ENCODE measurements at places on chromosomes 4 and X.

DNA sequence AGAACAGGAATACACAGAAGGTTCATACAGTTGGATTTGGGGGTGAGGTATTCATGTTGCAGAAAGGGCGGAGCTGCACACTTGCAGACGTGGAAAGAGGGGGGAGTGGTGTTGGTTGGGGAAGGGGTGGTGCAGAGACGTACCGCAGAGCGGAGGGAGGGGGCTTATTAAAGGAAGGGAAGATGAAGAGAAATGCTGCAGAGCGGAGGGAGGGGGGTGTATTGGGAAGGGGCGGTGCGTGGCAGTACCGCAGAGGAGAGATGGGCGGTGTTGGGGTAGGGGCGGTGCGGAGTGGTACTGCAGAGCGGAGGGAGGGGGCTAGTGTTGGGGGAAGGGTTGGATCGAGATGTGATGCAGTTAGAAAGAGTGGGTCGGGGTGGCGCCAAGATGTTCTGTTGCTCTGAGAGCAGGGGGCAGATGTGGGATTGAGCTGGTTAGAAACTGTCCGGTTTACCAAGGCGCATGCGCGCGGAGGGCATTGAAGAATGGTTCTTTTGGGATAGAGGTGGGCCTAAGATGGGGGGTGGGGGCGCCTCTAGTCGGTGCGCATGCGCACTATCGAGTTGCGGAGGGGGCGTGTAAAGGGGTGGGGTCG is 900 bp downstream of the TRO start:
- DNase-seq: peak; percentile 10

DNA sequence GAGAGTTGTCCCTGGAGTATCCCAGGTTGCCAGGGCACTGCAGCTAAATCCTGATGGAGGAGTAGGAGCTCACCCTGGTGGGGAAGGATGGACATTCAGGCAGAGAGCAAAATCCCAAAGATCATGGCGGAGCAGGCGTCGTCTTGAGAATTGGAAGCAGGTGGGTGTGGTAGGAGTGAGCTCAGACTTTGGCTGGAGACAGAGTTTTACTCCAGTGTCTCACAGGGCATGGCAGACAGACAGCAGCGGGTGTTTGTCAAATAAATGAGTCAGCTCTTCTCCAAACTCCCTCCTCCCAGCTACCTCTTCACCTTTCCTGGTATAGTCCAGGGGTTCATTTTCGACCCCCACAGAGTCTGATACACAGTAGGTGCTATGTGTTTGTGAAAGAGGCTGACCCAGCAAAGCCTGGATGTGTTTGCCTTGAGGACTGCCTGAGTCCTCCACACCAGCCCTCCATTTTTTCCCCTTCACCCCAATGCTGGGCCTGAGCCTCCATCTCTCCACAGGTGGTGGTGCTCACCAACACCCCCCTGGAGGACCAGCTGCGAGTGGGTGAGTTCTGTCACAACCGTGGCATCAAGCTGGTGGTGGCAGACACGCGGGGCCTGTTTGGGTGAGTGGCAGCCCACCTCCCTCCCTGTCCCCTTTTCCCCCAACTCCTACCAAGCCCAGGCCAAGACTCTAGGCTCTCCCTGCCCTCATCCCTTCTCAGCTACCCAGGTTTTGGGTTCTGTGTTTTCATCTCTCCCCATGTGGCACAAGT is 6.9 kb downstream of the UBA1 start:
- no peak for DNase-seq

DNA sequence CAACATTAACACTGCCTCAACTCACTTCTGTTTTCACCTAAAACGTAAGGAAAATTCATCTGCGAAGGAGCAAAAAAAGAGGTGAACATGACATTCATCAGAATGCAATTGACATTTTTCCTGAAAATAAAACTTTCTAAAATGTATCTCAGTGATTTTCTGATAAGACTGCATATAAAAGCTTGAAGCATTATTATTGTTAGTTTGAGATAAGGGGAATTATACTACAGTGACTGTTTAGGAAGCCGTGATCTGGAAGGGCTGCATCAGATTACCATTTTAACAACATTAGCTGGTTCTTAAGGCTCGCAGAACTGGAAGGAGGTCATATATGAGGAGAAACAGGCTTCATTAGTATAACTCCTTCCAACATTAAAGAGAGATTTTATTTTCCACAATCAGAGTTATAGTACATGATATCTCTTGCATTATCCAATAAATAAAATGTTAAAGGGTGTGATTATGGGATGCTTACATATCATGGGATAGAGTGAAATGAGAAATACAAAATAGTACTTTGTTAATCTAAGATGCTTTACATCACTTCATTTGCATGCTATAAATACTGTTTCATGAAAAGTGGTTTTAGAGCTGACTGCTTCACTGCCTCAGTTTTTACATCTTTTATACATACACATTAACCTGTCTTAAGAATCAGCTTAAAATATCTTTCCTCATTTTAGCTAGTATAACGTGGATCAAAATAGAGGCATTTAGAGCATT is 1820.1 kb upstream of the TENM3 start:
- DNase-seq: no peak

DNA sequence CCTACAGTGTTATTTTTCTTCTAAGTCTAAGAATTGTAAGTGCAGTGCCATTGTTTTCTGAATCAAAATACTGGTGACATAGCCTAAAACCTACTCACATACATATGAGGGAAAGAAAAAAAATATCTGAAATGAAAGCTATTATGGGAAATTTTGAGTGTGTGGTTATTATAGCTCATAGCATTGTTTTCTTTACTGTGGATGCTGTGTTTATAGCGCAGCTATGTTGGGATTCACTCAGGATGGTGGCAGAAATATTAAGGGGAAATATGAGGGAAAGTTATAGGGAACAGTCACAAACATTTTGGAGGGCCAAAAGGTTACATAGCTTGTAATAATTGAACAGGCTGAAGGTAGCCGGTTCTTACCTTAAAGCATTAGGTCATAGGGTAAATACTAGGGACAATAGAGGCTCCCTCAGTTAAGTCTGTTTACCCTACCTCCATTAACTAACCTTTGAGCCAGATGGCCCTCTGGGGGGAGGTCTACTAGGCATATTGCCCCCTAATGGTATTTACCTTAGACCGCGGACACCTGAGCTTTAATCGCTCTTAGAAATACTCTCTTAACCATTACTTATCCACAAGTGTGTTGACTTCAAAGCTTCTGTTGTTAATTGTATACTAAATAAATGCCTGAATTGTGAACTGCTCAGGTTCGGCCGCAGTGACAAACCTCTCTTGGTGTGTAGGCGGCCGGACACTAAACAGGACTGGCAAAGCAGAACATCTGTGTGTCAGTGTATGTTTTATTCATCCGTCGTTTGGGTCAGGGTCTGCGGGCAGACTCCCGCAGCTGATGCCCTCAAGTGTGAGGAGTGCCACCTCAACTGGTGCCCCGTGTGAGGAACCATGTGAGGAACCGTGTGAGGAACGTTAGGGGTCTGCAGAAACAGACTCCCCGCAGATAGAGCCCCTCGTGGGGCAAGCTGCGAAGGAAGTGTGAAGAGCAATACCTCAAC is 21.3 kb upstream of the SULT1B1 start:
- no peak for DNase-seq

- no peak for DNase-seq
Measured at GRCh38 chr4:40874331-40874730, 124.6 kb downstream of the NSUN7 start.

DNA sequence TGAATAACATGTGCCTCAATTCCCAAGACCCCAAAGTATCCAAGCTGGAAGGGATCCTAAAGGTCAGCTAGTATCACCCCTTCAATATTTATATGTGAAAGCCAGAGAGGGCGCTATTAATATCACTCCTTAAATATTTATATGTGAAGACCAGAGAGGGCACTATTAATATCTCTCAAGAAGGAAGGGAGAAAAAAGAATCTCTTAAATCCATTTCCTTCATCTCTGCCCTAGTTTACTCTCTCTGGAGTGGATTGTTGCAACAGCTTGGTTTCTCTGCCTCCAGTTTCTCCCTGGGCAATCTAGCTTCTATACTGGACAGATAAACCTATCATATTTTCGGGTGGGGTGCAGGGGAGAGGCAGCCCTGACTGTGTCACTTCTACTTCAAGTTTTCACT is 31.6 kb upstream of the MSN start:
- DNase-seq: no peak

GRCh38 chr4:26081795-26082498 is 167.9 kb downstream of the SMIM20 start:
- DNase-seq: no peak

DNA sequence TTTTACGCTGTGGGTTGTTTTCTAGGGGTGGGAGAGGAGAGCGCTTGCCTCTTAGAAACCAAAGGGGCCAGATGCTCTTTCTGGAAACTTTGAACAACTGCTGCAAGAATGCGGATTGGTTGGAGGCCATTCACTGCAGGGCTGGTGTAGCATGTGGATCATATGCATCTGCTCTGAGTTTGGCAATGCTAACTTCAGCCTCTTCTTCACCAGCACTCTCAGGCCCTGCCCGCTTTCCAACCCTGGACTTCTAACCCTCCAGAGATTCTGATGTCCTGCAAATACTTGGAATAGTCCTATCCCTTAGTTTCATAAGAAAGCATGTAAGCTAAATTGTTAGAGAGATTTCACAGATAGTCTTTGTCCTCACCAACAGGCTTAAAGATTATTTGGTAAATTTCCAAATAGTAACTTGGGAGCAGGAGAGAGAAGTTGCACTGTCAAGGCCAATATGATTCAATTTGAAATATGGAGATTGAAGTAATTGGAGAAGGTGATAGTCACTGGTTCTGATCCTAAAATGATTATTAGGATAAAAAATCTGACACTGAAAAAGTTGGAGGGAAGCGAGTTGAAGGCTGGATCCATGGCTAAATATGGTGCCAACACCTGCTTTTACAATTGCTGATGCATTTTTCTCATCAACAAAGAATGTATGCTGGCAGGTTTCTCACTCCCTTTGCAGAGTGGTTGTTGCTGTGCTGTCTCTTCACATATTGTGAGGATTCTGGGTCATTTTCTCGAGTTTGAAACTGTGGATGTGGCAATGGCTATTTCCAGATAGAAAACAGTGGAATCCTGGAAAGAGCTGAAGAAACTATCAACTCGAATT is 210.4 kb downstream of the PTTG2 start:
- DNase-seq: no peak

DNA sequence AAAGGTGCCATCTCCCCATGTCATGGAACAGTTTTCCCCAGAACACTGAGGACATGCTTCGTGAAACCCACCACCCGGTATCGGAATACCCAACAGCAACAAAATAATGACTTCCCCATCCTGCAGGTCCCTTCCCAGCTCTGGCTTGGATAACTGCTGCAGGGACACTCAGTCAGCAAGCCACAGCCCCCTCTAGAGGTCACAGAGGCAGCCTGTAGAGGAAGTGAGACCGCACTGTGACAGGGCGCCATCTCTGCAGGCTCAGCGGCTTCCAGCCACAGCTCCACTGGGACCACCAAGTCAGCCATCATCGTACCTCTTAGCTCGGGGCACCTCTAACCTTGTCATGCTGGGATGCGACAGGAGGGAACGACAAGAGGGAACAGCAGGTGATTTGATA is 315.9 kb downstream of the LDB2 start:
- DNase-seq: no peak

- no peak for DNase-seq
Measured at GRCh38 chr4:6033381-6033780, 15.2 kb upstream of the C4orf50 start.

DNA sequence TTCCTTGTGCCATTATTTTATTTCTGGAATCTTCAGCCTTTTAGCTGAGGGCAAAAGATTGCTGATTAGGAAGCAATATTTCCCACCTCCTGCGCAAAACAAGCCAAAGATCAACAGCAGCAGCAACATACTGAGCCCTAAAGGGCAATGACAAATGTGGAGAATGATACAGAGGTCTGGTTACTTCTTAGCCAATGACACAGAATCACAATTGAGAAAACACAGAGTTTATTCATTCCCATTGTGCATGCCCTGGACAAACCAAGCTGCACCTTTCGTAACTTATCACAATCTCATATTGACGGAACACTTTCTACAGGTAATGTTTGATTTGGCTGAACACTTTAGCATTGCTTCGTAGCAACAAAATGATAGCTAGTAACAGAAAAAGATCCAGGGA is 13.4 kb downstream of the F9 start:
- DNase-seq: no peak

GRCh38 chr4:128388352-128388630 is 100.7 kb upstream of the PGRMC2 start:
- no peak for DNase-seq

GRCh38 chr4:133929531-133930239 is 271.9 kb downstream of the PABPC4L start:
- DNase-seq: no peak

GRCh38 chr4:81492606-81493230 is 21.0 kb upstream of the RASGEF1B start:
- no peak for DNase-seq

GRCh38 chr4:118801895-118802575 is 33.9 kb downstream of the SEC24D start:
- no peak for DNase-seq

DNA sequence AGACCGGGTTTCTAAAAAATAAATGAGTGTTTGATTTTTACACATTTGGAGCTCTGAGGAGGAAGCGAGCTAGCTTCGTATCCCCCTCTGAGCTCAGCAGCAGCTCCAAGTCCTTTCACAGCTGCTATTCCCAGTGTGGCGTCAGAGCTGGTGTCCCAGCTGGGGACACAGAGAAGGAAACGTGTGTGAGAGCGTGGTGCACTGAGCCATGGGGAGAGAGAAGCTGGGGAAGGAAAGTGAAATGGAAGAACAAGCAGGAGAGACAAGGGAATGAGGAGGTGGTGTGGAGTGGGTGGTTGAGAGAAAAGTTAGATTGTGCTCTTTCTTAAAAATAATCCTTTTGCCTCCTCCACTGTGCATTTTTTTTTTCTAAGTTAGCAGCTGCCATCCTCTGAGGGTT is 79.5 kb upstream of the SLC4A4 start:
- DNase-seq: no peak

- no peak for DNase-seq
Measured at GRCh38 chr4:184151988-184152485, 65.6 kb downstream of the ENPP6 start.

- no peak for DNase-seq
Measured at GRCh38 chrX:115591856-115592842, 31.2 kb downstream of the PLS3 start.

- DNase-seq: no peak
Measured at GRCh38 chr4:124970011-124970410, 257.5 kb upstream of the ANKRD50 start.

DNA sequence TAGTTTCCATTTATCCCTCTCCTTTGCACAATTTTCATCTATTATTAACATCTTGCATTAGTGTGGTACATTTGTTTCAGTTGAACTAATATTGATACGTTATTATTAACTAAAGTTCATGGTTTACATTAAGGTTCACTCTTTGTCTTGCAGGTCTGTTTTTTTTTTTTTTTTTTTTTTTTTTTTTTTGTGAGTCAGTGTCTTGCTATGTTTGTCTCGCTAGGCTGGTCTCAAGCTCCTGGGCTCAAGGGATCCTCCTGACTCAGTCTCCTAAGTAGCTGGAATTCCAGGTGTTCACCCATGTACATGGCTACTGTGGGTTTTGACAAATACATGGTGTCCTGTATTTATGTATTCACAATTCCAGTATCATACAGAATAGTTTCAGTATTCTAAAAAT is 6.8 kb downstream of the TBC1D19 start:
- DNase-seq: no peak

- no peak for DNase-seq
Measured at GRCh38 chr4:27145597-27145996, 285.0 kb downstream of the STIM2 start.
